ENCODE measurements at places on chromosomes 5 and 9.
A peak's percentile ranks its signal among the peaks of the same experiment; 100 is the strongest.

- no peak for DNase-seq
Measured at GRCh38 chr5:35172533-35172932, 57.8 kb downstream of the PRLR start.

DNA sequence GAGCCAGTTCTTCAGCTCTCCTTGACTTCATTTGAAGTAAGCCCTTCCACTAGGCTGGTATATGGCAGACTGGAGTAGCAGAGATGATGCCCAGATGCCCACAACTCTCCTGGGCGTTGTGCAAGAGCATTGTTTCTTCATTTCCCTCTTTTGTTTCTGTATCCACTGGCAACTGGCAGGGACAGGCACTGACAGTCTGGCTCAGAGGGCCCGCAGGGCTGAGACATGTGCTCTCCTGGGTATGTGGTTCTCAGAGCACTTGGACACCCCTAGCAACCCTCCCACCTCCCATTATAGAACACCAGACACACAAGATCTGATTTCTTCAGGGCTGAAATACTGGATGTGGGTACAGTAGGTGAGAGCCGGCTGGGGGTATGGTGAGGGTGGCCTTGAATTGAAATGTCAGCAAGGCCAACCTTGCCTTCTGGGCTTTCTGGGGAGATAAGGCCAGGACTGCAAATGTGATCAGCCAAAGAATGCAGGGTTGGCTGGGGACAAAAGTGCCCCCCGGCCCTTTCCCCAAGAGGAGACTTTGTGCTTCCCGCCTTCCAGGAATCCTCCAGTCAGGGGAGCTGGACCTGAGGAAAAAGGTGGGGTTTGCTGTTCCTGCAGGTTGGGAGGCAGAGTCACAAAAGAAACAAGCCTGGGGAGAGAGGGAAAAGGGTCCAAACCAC is 28.6 kb upstream of the CTNNA1 start:
- DNase-seq: peak; percentile 68

- no peak for DNase-seq
Measured at GRCh38 chr5:125715216-125715615, 708.0 kb upstream of the GRAMD2B start.

GRCh38 chr9:74570879-74571512 is 73.9 kb downstream of the RORB start:
- peak; percentile 56 for DNase-seq

DNA sequence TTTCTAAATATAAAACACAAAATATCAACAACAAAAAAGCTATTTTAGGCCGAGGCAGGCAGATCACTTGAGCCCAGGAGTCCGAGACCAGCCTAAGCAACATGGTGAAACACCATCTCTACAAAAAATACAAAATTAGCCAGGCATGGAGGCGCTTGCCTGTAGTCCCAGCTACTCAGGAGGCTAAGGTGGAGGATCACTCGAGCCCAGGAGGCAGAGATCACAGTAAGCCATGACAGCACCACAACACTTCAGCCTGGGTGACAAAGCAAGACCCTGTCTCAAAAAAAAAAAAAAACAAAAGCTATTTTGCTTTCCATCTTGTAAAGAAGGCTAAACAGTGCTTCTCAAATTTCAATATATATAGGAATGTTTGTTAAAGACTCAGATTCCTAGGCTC is 11.3 kb downstream of the C5orf15 start:
- no peak for DNase-seq

DNA sequence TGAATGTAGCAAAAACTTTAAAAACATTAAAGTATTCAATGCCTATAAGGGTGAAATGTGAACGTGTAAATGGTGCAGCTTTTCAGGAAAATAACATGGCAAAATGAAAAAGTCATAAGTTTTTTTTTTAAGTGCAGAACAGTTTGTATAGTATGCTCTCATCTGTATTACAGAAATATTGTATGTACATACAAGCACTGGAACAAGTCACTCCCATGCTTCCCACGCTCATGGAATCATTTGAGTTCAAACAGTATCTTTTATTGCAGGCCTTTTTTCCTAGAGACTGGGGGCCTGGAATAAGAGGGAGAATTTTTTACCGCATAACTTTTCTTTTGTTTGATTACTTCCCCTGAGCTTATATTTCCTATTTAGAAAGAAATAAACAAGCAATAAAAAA is 94.1 kb downstream of the SSBP2 start:
- no peak for DNase-seq

DNA sequence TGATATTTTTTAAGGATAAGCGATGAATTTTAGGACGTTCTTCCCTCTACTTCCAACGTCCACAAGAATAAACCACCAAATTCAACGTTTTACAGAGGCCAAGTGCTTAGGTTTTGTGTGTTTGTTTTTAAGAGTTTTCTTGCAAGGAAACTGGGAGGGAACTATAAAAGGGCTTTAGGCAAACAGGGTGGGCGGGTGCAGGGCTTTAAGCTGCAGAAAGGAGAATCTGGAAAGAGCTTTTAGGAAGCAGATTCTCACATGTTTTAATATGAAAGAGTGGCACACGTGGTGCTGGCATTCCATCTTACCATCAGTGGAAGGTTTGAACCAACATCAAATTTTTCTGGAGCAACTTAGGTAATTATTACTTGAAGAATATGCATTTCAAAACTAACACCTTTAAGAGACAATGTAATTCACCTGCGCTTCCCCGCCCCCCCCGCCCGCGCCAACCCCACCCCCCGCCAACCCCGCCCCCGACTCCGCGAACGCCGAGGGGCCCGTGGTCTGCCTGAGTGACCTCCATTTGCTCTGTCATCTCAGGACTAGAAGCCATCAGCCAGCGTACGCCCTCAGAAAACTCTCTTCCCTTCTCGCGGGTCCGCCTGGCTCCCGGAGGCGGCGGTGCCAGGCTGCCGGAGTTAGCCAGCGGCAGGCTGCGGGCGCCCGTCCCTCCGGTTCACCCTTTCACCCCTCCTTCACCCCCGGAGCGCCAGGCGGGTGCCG is 911 bp upstream of the PIK3R1 start:
- no peak for DNase-seq

DNA sequence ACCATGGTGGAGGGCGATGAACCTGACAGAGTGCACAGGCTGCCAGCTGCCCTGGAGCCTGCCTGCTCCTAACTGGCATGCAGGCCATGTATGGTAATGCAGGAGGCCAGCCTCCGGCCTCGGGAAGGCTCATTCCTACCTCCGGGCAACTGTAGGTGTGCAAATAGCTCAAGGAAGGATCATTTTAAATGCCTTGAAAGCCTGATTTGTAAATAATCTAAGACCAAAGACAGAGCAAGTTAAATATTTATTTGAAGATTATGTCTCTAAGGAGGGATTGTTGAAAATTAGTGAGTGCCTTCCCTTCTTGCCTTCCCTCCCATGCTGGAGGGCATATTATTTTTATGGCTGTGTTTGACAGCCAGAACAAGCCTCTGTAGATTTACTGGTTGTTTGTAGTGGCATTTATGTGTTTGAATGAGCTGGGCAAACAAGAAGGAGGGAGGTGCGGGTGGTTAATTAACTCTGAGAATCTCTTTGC is 285.7 kb upstream of the TUT7 start:
- DNase-seq: no peak

DNA sequence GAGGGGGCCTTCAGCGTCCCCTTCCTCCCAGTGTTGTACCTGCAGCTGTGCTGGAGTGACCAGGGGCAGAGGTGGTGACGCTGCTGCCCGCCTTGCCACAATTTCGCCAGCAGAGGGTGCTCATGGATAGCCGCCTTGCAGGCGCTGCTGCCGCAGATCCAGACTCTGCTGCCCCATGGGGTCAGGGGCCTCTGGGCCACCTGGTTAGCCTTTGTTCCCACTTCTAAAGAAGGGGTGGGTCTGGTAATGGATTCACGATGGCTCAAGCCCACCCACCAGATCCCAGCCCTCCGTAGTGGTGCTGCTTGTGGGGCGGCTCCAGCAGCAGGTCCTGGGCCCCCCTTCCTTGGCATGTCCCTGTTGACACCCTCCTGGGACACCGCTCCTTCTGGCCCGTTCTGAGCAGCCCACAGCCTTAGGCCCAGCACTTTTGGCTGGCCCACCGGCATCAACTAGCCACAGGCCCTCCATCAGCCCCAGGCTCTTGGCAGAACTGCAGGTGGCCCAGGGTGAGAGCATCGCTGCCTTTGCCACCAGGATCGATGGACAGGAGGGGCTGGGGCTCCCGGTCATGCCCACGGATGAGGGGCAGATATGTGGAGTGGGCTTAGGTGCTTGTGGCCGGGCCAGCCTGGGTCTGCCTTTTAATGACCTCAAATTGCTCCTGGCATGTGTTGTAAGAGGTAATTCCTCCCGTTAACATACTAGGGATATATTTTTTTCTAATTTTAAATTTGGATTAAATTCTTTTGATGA is 57.2 kb downstream of the COL5A1 start:
- peak; percentile 55 for DNase-seq

- peak; percentile 81 for DNase-seq
Measured at GRCh38 chr5:116454417-116454927, 120.2 kb downstream of the SEMA6A start.

DNA sequence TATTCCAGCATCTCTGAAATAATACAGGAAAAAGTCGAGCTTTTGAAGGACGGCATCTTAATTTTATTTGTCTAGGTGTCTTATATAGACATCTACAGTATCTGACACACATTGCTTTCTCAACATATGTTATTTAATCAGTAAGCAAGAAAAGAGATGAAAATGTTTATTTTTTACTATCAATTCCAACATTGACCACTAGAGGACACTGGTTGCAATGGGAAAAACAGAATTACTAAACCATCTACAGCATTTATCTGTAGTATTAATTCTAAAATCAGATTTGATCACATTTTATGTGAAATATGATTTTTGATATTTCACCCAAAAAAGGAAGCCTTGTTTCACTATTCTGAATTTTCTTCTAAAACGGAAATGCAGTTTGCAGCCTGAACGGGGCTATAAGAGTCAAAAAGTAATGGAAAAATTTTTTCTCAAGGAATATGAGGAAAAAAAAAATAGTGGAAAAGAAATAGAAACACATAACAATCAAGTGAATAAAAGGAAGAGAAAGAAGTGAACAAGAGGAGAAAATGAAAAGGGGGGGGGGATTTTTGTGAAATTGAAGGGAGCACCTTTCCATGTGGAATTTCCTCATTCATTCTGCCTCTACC is 98.6 kb downstream of the OSTF1 start:
- DNase-seq: peak; percentile 49

- DNase-seq: no peak
Measured at GRCh38 chr9:29312327-29312726, 1739.0 kb upstream of the C9orf72 start.

DNA sequence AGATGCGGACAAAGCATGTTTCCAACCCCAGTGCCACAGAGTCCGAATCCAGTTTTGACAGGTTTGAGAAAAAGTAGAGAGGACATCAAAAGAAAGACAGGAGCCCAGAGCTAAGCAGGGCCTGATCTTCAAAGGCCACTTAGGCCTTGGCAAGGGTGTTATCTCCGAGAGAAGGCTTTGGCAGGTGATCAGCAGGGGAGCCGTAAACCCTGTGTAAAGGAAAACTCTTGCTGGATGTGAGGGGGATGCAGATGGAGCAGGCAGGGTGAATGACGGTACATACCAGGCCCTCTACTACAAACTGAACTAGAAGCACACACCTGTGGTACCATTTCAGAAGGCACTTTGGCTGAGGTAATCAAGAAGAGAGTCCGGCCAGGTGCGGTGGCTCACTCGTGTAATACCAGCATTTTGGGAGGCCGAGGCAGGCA is 1.4 kb upstream of the HNRNPH1 start:
- no peak for DNase-seq

DNA sequence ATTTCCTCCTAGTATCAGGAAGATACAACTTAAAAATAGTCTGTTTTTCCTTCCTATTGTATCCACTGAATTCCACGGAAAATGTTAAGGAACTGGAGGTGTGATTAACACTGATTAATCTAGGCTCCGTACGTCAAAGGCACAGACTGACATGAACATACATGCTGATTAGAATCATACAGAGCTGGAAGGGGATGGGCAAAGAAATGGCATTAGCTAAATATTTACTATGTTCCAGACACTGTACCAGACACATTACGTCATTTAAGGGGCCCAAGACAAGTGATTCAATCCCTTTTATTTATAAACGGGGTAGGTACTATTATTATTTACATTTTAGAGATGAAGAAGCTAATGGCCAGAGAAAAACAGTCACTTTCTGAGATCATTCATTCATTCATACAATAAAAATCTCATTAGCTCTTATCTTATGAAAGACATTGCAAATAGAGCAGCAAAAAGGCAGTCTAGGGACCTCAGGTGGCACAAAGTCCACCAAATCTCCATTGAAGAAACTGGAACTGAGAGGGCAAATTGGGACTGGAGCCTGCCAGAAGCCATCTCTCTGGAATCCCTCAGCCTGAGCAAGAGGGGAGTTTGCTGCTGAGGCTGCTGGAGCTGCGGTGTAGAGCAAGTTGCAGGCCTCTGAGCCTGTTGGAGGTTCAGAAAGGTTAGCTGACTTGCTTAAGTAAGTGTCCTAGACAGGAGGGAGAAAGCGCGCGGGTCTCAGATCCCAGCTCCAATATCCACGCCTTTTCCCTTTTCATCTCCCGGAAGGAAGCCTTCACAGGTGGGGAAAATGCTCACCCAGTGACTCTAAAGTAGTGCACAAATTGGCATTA is 1.6 kb upstream of the TGFBR1 start:
- DNase-seq: no peak

GRCh38 chr9:5185220-5185840 is at the start of gene INSL6:
Gene INSL6 (minus strand): TSS chr9:5185639. CDS start chr9:5185602, 37 bp downstream.
- no peak for DNase-seq
